ENCODE measurements at places on chromosomes 16 and 17. TPM values are rescaled to one million over a fixed set of nuclear protein-coding genes. Genes with fewer than 3 reads are reported as not detected.
A peak's percentile ranks its signal among the peaks of the same experiment; 100 is the strongest.

- H3K27me3 ChIP-seq, result no peaks in the 10 kb centered on the region
- H3K27ac ChIP-seq, result no peak overlapping the region
- H3K4me3 ChIP-seq, result no peak overlapping the region
- H3K4me1 ChIP-seq, result no peaks in the 10 kb centered on the region
- H3K36me3 ChIP-seq, result no peaks in the 10 kb centered on the region
These were observed 15.7 kb downstream of the MARCHF10 start for GRCh38 chr17:62792447-62792800.

DNA sequence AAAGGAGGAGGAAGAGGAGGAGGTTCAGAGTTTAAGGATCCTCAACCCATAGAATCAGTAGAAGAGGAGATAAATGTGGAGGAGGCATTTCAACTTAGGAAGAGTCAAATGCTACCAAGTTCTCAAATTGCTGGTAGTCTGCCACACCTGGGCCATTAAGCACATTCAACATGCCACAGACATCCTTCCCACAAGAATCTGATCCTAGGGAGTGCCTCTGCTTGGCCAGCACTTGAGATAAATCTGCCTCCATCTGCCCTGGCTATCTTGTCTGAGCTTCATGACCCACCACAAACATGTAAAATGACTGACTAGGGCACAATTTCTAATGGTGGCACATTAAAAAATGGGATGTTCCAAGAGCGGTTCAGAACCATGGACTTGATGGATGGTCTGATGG is 37.3 kb upstream of the AXIN2 start:
- no peak overlapping the region for H3K4me3 ChIP-seq
- DNase-seq, result no peak

- peaks cover 3% of the 10 kb centered on the region for H3K36me3 ChIP-seq
- no peak overlapping the region for H3K4me3 ChIP-seq
- peaks cover 73% of the 10 kb centered on the region for H3K4me1 ChIP-seq
These were observed 34.9 kb downstream of the CHD9 start for GRCh38 chr16:53089434-53090285.

DNA sequence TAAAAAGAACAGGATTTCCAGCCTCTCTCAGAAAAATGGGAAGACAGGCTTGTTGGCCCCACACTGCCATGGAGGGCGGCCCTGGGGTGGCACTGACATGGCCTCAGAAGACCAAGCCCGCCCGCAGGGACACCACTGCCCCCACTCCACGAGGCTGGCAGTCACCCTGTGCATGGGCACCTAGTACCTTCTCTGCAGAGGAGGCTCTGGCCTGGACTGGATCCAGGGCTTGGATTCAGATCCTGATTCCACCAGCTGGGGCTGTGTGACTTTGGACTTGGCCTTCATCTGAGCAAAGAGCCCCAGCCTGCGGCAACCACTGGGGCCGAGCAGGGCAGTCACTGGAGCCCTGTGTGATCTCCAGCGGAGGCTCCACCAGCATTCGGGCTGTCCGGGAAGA is 16.8 kb upstream of the FASN start:
- H3K4me1 ChIP-seq, result no peaks in the 10 kb centered on the region
- no peak overlapping the region for H3K27ac ChIP-seq
- peaks cover 9% of the 10 kb centered on the region for H3K36me3 ChIP-seq
- DNase-seq, result no peak

- no peak overlapping the region for H3K27ac ChIP-seq
- H3K27me3 ChIP-seq, result peaks cover 36% of the 10 kb centered on the region
- no peak overlapping the region for H3K4me3 ChIP-seq
- no peaks in the 10 kb centered on the region for H3K36me3 ChIP-seq
These were observed 41.2 kb upstream of the NDRG4 start for GRCh38 chr16:58458606-58459343.

DNA sequence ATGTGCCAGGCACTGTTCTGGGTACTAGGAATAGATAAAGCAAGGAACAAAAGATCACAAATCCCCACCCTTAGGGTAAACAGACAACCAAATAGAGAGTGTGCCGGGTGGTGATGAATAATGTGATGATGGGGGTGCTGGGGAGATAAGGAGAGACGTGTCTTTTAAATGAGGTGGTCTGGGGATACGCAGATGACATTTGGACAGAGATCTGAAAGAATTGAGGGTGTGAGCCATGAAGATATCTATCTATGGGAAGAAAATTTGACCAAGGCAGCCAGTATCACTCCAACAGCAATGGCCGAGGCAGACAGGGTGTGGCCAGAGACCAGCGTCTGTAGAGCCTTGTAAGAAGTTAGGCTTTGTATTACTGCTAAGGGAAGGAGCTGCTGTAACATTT is 165.3 kb downstream of the MRTFB start:
- peaks cover 3% of the 10 kb centered on the region for H3K4me1 ChIP-seq
- DNase-seq, result no peak
- no peak overlapping the region for H3K4me3 ChIP-seq
- H3K27ac ChIP-seq, result no peak overlapping the region
- peaks cover 43% of the 10 kb centered on the region for H3K36me3 ChIP-seq

DNA sequence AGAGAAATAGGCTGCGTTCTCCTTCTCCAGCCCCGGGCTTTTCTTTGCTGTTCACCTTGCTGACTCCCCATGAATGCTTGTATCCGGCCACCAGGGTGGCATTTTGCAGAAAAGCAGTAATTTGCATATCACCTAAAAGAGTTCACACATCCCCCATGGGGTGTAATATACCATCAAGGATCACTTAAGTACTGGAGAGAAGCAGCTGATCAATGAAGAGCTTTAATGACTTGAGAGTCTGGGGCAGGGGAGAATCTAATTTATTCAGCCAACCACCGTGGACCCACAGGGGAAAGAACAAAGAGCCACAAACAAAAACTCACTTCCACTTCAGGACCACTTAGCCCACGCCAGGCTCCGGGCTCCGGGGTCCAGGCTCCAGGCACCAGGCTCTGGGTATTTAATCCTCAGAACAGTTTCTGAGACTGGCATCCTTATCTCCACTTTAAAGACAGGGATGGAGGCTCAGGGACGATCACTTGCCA is 33.9 kb upstream of the SEC14L1 start:
- H3K27me3 ChIP-seq, result no peaks in the 10 kb centered on the region
- H3K4me3 ChIP-seq, result no peak overlapping the region
- DNase-seq, result no peak
- H3K36me3 ChIP-seq, result no peaks in the 10 kb centered on the region

DNA sequence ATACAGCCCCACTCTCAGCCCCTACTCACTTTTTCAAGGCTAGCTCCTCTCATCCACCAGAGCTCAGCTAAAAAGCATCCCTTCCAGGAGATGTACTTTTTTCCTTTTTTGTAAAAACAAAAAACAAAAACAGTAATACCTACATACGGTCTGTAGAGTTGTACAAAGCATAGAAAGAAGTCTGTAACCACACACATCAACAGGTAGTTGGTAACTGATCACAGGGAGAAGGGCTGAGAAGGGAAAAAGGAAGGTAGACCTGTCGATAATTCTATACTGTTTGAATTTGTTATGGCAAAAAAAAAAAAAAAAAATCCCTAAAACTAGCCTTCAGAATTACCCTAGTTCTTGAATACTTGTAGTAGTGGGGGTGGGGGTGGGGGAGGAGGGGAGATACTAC is 874 bp downstream of the SLC25A19 start:
- no peaks in the 10 kb centered on the region for H3K27me3 ChIP-seq
- peaks cover 13% of the 10 kb centered on the region for H3K36me3 ChIP-seq
- H3K4me3 ChIP-seq, result peak overlapping the region; percentile 94
- DNase-seq, result no peak

GRCh38 chr17:61474934-61475333 is 22.7 kb downstream of the TBX4 start:
- no peak overlapping the region for H3K4me3 ChIP-seq
- H3K27ac ChIP-seq, result peak overlapping the region; percentile 49
- H3K36me3 ChIP-seq, result peaks cover 38% of the 10 kb centered on the region
- H3K27me3 ChIP-seq, result peaks cover 2% of the 10 kb centered on the region
- DNase-seq, result no peak

DNA sequence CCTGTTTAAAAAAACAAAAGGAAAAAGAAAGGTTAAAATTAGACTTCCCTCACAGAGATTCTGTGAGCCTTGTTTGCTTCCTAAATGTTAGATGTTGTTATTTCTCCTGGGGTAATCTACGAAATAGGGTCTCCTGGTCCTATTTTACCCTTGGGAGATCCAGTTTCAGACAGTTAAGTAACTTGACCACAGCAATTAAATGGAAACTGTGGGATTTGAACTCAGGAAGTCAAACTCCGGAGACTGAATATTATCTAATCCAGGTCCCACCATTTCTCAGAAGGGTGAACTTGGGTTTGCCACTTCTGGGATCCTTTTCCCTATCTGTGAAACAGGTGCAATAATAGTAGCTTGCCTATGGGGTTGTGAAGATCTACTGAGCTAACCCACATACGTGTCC is 6.4 kb upstream of the TMC5 start:
- peaks cover 4% of the 10 kb centered on the region for H3K4me1 ChIP-seq
- H3K36me3 ChIP-seq, result no peaks in the 10 kb centered on the region
- DNase-seq, result no peak
- H3K27ac ChIP-seq, result no peak overlapping the region
- peaks cover 41% of the 10 kb centered on the region for H3K27me3 ChIP-seq

DNA sequence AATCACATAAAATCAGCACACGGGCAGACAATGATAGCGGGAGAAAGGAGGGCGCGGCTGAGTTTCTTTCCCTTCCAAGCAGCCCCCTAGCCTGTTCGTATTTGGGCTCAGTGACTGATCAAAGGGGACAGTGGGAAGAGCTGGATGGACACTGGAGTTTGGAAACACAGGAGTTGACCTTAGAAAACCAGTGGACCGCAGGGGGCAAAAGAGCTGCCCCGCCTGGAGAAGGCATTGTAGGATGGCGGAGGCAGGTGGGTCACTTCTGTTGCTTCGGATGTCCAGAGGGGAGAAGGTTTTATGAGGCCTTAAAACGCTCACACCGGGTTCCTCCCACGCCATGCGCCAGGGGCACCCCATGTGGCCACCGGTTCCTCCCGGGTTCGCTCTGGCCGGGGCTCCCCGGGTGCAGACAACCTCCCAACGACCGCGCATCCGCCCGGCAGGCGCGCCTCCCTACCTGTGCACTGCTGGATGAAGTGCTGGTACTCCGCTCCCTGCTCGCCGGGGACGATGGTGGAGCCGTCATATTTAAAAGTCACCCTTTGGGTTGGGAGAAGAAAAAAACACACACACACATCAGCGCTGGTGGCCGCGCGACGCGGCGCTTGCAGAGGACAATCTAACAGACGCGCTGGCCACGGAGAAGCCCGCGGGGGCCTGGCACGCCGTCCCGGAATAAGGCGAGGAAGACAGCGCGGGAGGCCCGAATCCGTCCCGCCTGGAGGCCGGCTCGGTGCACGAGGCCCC is 662 bp downstream of the COTL1 start:
- no peak for DNase-seq
- H3K36me3 ChIP-seq, result no peaks in the 10 kb centered on the region
- no peak overlapping the region for H3K27ac ChIP-seq
- peaks cover 20% of the 10 kb centered on the region for H3K4me1 ChIP-seq

Gene C1QL1
- 5.3 TPM for total RNA-seq

Gene KRTAP4-16
- total RNA-seq, result not detected

Gene NPTX1
- 0.13 TPM for total RNA-seq

Gene SLC38A8
- total RNA-seq, result not detected

Data from muscle of leg (tissue), 16 donors.